ENCODE measurements at places on chromosomes 2 and 18.

DNA sequence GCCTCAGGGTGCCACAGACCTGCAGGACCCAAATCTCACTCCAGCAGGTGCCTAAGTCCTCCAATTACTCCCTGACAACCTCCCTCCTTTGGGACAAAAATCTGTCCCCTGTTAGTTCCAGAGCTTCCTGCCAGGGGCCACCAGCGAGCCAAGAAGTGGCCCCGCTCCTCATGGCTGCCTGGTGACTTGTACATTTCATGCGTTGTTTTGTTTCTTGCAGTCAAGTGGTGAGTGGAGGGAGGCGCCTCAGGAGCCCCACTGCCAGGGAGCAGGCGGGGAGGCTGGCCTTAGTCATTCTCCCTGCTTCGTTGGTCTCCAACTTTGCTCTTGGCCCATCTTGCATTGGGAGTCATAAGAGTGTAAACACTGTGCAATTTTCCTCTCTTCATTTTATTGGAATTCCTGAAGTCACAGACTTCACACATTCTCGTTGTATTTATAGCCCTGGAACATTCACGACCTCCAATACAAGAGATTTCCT is 81.3 kb downstream of the KCNF1 start:
- no peak for DNase-seq

DNA sequence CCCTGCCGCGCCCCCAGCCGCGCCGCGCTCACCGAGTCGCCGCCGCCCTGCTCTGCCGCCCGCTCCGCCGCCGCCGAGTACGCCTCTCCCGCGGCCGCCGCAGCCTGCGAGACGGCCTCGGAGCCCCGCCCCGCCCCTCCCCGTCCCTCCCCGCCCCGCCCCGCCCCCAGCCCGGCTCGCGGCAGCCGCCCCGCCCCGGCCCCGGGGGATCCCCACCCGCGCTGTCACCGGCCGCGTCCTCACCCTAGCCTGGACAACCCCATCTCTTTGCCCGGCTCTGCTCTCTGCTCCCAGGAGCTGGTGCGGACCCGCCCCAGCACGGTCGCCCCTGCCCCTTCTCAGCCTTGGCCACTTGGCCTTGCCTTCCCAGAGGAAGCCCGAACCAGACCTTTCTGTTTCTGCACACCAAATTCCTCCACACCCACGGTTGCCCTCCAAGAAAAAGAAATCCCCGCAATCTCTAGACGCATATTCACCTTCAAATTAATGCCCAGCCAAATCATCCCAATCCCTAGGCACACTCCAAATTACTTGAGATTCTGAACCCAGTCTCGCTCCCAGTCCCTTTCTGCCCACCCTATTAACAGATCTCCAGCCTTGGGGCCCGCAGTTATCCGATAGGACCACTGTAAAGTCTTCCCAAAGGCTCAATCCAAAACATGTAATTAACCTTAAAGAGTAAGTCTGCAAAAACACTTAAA is at the start of gene CYRIA:
Gene CYRIA, minus strand, starts transcription at position 87 of the 701 bp plus-strand sequence. CDS start 77,715 bp downstream, outside the sequence.
- no peak for DNase-seq

- no peak for DNase-seq
Measured at GRCh38 chr18:12776821-12777471, 74.1 kb downstream of the PSMG2 start.

GRCh38 chr2:101753720-101754490 is 56.4 kb downstream of the MAP4K4 start:
- DNase-seq = no peak
